ENCODE measurements at places on chromosomes 11 and 22. TPM values are rescaled to one million over a fixed set of nuclear protein-coding genes. Genes with fewer than 3 reads are reported as not detected.

IL17REL gene
- total RNA-seq, result not detected

DNA sequence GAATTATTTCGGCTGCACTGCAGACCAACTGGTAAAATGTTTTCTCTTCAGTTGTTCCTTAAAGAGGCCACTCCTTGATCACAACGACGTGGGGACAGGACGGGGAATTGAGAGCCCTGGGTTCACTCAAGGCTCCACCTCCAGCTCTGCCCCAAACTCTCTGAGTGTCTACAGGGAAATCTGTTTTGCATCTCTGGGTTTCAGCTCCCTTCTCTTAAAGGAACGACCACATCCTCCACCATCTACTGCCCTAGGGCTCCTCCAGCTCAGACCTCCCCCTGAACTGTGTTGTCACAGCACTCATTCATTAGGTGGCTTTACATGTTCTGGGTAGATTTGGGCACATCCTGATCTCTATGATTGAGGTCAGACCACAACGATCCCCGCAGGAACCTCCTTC is 5.1 kb upstream of the PPFIA1 start:
- H3K4me1 ChIP-seq, result no peaks in the 10 kb centered on the region
- H3K4me3 ChIP-seq, result no peak overlapping the region
- no peak for DNase-seq
- no peak overlapping the region for H3K27ac ChIP-seq
- H3K36me3 ChIP-seq, result no peaks in the 10 kb centered on the region

- H3K4me3 ChIP-seq, result no peak overlapping the region
- no peaks in the 10 kb centered on the region for H3K27me3 ChIP-seq
- H3K27ac ChIP-seq, result no peak overlapping the region
- no peak for DNase-seq
- no peaks in the 10 kb centered on the region for H3K4me1 ChIP-seq
Measured at GRCh38 chr22:38645430-38645829, 10.8 kb downstream of the FAM227A start.

GRCh38 chr22:41078931-41079330 is 13.5 kb upstream of the EP300 start:
- H3K27ac ChIP-seq, result no peak overlapping the region
- no peaks in the 10 kb centered on the region for H3K4me1 ChIP-seq
- no peak overlapping the region for H3K4me3 ChIP-seq
- no peaks in the 10 kb centered on the region for H3K36me3 ChIP-seq
- DNase-seq, result no peak
- H3K27me3 ChIP-seq, result peaks cover 4% of the 10 kb centered on the region

GRCh38 chr11:86930957-86931547 is 24.1 kb downstream of the FZD4 start:
- no peaks in the 10 kb centered on the region for H3K27me3 ChIP-seq
- no peaks in the 10 kb centered on the region for H3K36me3 ChIP-seq
- peaks cover 5% of the 10 kb centered on the region for H3K4me1 ChIP-seq

DNA sequence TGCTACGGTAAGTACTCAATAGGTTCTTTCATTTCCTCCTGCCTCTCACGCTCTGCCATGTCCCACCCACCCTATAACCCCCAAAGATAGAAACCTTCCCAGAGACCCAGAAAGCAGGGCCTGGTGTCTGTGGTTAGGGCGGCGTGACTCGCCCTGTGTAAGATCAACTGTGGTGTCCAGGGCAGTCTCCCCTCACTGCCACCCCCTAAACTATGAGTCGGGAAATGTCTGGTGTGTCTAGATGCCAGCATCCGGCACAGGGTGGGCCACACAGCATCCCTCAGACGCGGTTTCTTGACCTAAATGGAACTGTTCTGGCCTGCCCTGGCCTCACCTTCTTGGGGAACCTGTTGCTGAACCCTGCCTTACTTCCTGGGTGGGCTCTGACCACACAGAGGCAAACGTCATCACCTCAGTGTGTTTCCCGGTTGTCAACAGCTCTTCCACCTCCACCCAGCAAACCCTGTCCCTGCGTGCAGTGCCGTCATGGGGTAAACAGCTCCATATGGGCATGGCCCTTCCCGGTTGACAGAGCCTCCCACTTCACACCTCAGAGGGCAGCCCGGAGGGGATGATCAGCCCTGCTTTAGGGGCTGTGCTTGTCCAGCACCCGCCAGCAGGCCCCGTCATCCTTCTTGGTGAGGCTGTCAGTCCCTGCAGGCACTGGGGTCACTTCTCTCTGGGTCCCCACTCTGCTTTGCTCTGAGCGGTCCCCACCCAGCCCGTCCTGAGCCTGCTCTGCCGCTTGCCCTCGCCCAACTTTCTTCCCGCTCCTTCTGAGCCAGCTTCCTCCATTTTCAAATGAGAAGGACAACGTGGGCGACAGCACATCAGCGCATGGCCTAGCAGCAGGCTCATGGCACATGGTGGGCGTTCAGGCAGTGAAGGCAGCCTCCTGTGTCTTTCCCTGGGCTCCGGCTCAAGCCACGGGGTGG is 6.0 kb downstream of the WNT11 start:
- H3K27ac ChIP-seq, result no peak overlapping the region
- no peaks in the 10 kb centered on the region for H3K4me1 ChIP-seq
- no peak for DNase-seq
- no peaks in the 10 kb centered on the region for H3K36me3 ChIP-seq
- H3K4me3 ChIP-seq, result no peak overlapping the region

TSSK2 gene
- total RNA-seq, result not detected

- no peaks in the 10 kb centered on the region for H3K27me3 ChIP-seq
- H3K4me1 ChIP-seq, result no peaks in the 10 kb centered on the region
- H3K4me3 ChIP-seq, result no peak overlapping the region
- no peak for DNase-seq
- H3K27ac ChIP-seq, result no peak overlapping the region
- no peaks in the 10 kb centered on the region for H3K36me3 ChIP-seq
Measured at GRCh38 chr11:16956538-16957153, 57.6 kb downstream of the PLEKHA7 start.

HBG2 gene
- total RNA-seq, result not detected

DNA sequence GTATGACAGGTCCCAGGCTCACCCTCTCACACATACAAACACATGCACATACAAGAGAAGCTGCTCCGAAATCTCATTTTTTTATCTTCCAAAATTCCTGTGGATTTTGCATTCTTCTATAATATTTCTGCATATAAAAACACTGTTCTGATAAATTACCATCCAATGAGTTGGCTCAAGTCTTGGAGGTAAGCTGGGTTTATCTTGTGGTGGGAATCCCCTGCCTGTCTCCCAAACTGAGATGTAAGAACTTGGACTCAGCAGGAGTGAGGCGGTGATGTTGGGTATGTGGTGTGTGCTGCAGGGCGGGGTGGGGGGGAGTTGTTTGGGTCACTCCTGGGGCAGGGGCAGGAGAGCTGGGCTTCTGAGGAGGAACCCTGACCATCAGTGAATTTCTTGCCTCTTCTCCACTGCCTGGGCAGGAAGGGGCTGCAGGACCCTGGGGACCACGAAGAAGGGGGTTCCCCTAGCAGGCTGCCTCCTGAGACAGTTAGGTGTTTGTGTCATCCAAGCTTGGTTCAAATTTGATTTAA is 6.8 kb upstream of the P2RY6 start:
- H3K4me1 ChIP-seq, result peaks cover 24% of the 10 kb centered on the region
- H3K4me3 ChIP-seq, result no peak overlapping the region
- DNase-seq, result no peak

DEUP1 gene
- total RNA-seq, result not detected

DNA sequence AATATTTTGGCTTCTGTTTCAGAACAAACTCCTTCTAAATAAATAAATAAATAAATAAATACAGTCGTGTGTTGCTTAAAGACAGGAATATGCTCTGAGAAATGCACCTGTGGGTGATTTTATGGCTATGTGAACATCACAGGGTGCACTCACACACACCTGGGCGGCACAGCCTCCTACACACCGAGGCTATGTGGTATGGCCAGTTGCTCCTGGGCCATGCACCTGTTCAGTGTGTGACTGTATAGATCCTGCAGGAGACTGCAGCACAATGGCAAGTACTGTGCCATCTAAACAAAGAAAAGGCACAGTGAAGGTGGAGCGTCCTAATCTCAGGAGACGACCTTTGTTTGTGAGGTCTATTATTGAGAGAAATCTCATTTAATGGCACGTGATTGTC is 1281.1 kb downstream of the TBC1D22A start:
- peaks cover 7% of the 10 kb centered on the region for H3K27me3 ChIP-seq
- no peaks in the 10 kb centered on the region for H3K4me1 ChIP-seq
- peaks cover 6% of the 10 kb centered on the region for H3K36me3 ChIP-seq
- H3K27ac ChIP-seq, result no peak overlapping the region
- DNase-seq, result no peak

GRCh38 chr22:32802237-32802765 is 796 bp downstream of the TIMP3 start:
- H3K36me3 ChIP-seq, result no peaks in the 10 kb centered on the region
- H3K4me3 ChIP-seq, result peak overlapping the region; percentile 87
- H3K27me3 ChIP-seq, result peaks cover 4% of the 10 kb centered on the region

DNA sequence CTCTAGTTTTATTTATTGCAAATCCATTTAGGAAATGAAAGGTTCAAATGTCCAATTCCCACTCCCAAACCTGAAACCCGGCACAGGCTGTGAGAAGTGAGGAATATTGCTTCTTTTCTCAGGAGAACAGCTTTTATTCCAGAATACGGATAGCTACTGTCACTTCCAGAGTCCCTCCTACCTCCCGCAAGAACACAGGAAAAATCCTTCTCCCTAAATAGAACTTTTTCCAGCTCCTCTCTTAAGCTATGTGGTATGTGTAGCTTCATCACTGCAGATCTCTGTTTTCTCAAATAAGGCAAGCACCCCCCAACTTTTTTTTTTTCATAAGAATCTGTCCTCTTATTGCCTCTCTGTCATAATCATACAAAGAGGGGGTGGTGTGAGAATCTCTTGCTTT is 126.8 kb downstream of the LARGE1 start:
- H3K36me3 ChIP-seq, result peaks cover 11% of the 10 kb centered on the region
- no peak for DNase-seq
- no peak overlapping the region for H3K4me3 ChIP-seq
- H3K27me3 ChIP-seq, result peaks cover 1% of the 10 kb centered on the region
- peaks cover 8% of the 10 kb centered on the region for H3K4me1 ChIP-seq

DNA sequence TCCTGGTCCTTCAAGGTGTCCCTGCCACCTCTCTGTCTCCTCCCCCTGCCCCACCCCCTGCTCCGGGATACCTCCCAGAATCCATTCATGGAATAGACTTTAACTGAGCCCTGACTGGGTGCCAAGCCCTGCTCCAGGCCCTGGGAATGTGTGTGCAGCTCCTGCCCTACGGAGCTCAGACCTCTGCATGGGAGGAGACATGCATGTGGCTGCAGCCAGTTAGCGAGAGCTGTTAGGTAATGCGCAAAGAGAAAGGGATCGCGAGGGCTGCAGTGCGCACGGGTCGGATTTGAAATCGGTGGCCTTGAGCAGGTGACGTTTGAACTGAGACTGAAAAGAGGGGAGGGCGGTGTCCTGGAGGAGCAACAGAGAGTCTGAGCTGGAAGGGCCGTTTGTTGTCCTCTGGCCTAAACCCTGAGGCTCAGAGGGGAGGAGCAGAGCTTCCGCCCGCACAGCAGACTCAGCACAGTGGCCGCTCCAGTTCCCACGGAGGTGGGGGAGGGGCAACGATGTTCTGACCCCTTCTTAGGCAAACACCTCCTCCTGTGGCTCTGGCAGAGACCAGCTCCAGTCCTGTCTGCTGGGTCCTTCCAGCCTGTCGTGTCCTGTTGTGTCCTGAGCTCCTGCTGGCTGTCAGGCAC is 19.8 kb upstream of the LRRC10B start:
- peak; percentile 77 for DNase-seq
- peak overlapping the region; percentile 81 for H3K4me3 ChIP-seq
- H3K36me3 ChIP-seq, result no peaks in the 10 kb centered on the region
- peaks cover 46% of the 10 kb centered on the region for H3K4me1 ChIP-seq
- peak overlapping the region; percentile 96 for H3K27ac ChIP-seq

DNA sequence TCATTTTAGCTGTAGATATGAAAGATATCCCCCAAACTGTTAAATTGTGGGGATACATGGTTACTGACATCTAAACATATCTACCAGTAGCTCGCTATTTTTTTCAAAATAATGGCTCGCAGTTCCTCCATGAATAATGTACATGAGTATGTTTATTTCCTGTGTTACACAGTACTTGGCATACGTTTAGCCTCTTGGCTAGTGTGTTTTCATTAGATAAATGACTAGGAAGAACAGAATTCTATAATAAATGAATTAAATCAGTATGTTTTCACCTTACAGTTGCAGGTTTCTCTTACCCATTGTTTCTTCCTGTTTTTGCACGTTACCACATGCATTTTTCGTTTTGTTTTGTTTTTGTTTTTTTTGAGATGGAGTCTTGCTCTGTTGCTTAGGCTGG is 21.8 kb downstream of the RNF169 start:
- no peaks in the 10 kb centered on the region for H3K36me3 ChIP-seq
- no peak overlapping the region for H3K4me3 ChIP-seq
- peaks cover 4% of the 10 kb centered on the region for H3K27me3 ChIP-seq
- H3K27ac ChIP-seq, result no peak overlapping the region
- DNase-seq, result no peak

GRCh38 chr11:66454247-66454646 is 12.5 kb upstream of the PELI3 start:
- H3K27me3 ChIP-seq, result peaks cover 9% of the 10 kb centered on the region
- no peak for DNase-seq
- peaks cover 9% of the 10 kb centered on the region for H3K36me3 ChIP-seq
- H3K4me1 ChIP-seq, result peaks cover 8% of the 10 kb centered on the region
- no peak overlapping the region for H3K4me3 ChIP-seq

GRCh38 chr11:99865951-99866350 is 821.1 kb upstream of the ARHGAP42 start:
- no peak overlapping the region for H3K4me3 ChIP-seq
- no peak for DNase-seq
- H3K36me3 ChIP-seq, result no peaks in the 10 kb centered on the region
- H3K27me3 ChIP-seq, result no peaks in the 10 kb centered on the region
- H3K27ac ChIP-seq, result no peak overlapping the region

OR8D4 gene
- total RNA-seq, result not detected

DNA sequence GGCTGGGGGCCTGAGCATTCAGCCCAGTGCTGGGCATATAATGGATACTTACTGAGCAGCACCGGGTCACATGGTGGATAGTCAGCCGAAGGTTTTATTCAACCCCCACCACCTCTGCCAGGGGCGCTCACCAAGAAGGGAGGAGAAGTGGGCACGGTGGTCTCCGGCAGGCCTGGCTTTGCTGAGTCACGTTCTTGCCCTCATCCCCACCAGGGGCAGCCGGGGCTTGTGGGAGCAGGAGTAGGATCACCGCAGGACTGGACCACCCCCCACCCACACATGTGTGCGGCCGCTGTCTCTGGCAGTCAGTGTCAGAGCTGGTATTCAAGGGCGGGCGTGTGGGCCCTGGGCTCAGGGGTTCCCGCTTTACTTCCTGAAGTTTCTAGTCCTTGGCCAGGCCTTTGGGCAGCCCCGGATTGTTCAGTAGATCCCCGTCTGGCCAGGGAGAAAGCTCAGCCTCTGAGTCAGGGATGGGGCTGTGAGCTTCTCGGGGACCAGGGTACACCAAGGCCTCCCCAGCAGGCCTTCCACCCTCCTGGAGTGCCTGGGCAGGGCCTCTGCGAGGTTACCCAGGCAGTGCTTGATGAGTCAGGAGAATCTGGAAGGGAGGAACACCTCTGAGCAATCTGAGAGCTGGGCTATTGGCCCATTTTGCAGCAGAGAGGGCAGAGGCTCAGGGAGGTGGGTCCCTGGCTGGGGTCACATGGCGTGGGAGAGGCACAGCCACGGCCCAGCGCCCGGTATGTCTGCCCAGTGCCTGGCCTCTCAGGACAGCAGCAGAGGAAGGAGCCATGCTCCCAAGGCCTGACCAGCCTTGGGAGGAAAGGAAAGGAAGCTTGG is 60.6 kb downstream of the RTL6 start:
- H3K36me3 ChIP-seq, result no peaks in the 10 kb centered on the region
- no peak overlapping the region for H3K4me3 ChIP-seq
- no peak for DNase-seq
- no peak overlapping the region for H3K27ac ChIP-seq
- H3K27me3 ChIP-seq, result peaks cover 2% of the 10 kb centered on the region

GRCh38 chr11:27022659-27023251 is 17.9 kb upstream of the BBOX1 start:
- H3K4me1 ChIP-seq, result no peaks in the 10 kb centered on the region
- H3K36me3 ChIP-seq, result no peaks in the 10 kb centered on the region
- no peak overlapping the region for H3K27ac ChIP-seq
- H3K4me3 ChIP-seq, result no peak overlapping the region

Measured in glutamatergic neuron (in vitro differentiated cells).